Spinal cord (tissue), 10 donors: ENCODE measurements at places on chromosomes 3 and 15. TPM values are rescaled to one million over a fixed set of nuclear protein-coding genes. Genes with fewer than 3 reads are reported as not detected.
A peak's percentile ranks its signal among the peaks of the same experiment; 100 is the strongest.

DNA sequence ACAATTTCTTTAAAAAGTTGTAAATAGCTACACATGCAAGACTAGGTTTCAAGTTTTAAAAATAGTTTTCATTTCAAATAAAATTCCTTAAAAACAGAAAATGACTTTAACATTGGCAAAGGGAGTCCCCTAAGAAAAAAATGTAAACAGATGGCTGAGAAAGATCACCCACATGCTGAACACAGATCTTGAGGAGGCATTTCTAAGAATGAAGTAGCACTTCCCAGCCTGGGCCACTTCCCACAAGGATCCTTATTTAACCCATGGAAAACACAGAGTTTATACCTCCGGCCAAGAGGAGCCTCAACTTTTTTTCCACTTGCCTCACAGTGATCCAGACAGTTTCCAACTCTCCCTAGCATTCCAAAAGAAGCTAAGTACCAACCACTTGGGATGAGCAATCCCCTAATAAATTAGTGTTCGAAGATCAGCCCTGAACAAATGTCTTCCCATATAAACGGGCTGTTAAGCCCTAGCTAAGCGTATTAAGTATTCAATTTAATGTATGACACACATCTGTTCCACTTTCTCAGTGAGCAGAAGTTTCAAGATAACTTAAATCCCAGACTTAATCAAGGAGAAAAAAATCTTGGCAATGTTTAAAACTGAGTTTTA lies 61.4 kb downstream of the GADL1 start:
- no peak for DNase-seq

GRCh38 chr15:94002041-94002440 lies 229.3 kb upstream of the MCTP2 start:
- no peak for DNase-seq

Gene TMEM158
- total RNA-seq = 4.8 TPM

- no peak for DNase-seq
These were observed 8.6 kb upstream of the EBLN2 start for GRCh38 chr3:73052857-73053256.

- DNase-seq = peak; percentile 89
These were observed 39.4 kb upstream of the LMOD3 start for GRCh38 chr3:69161587-69162307.

Gene DOCK3
- 11.0 TPM for total RNA-seq

- DNase-seq = no peak
These were observed 56.7 kb upstream of the RNF7 start for GRCh38 chr3:141681390-141681780.

DNA sequence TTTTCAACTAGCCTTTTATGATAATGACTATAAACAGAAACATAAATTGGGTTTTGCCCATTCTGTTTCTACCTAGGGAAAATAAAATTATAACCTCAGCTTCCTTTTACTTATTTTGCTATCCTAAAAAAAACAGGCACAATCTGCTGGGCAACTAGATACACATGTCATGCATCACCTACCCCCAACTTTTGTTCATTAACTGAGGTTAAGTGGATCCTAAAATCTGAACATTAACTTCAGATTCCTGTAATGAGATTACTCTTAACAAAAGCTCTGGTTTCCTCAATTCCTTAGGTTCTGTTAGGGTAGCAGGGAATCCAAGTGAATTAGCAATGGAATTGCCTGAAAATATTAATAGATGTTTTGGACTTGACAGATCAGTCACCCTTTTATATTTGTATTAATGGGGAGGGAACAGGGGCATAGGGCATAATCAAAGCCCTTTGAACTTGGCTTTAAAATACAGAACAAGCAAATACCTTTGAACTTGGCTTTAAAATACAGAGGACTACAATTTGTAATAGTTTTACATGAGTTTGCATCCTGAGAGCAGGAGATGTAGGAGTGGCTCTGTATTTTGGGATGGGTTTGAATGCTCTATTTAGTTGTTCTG lies 106.6 kb downstream of the FEZF2 start:
- no peak for DNase-seq

GRCh38 chr3:13234666-13235065 lies 161.4 kb upstream of the IQSEC1 start:
- no peak for DNase-seq

Gene CHRM5
- total RNA-seq = 3.9 TPM

Gene POLQ
- total RNA-seq = 2.8 TPM

DNA sequence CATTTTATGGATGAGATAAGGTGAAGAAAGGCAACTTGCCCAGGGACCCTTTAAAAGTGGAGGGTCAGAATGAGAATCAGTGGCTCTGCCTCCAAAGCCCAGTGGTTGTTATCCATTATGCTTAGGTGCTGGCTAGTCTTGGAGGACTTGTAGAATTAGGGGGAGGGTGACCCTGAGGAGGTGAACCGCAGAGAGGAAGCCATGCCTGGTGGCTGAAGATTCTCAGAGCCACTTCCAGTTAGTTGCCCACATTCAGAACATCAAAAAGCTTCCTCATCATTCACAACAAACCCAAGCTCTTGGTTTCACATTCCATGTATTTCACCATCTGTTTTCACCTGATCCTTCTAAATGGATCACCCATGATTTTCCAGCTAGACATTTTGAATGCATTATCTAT lies 11.2 kb downstream of the EBLN2 start:
- no peak for DNase-seq

Gene KAT2B
- total RNA-seq = 49.6 TPM

Gene TUSC7
- not detected for total RNA-seq

DNA sequence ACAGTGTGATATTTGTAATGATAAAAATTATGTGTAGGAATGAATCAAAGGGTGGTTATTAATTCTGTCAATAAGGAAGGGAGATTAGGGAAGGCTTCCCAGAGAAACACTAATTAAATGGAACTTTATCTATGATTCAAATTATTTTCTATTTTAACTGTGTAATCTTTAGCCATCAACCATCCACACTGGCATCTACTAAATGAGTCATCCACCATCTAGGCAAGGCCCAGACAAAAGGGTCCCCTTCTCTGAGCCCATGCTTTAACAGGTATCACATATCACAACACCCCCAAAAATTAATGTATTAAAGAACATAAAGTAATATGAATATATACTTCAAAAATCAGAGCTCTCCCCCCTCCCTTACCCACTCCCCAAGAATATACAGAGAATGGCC lies 19.9 kb upstream of the TPM1 start:
- no peak for DNase-seq

GRCh38 chr3:124132813-124133212 lies 140.9 kb upstream of the ROPN1 start:
- DNase-seq = no peak

- DNase-seq = no peak
These were observed 273.1 kb downstream of the FOXP1 start for GRCh38 chr3:71310359-71310979.

DNA sequence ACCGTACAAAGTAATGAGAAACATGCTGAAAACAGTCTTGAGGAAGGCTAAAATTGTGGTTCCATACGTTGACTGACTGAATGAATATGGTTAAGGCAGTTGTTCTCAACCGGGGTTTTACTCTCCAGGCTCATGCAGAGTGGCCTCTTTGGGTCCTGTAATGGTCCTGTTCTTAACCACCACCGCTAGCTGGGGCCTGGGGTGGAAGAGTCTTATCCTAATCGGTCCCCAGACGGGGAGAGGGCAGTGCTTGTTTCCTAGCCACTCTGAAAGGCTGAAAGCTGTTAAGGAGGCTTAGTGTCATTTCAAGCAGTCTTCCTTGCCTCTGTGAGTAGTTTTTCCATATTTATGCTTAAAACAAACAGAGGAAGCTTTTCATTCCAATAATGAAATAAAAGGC lies 32.0 kb downstream of the SELENOT start:
- no peak for DNase-seq

DNA sequence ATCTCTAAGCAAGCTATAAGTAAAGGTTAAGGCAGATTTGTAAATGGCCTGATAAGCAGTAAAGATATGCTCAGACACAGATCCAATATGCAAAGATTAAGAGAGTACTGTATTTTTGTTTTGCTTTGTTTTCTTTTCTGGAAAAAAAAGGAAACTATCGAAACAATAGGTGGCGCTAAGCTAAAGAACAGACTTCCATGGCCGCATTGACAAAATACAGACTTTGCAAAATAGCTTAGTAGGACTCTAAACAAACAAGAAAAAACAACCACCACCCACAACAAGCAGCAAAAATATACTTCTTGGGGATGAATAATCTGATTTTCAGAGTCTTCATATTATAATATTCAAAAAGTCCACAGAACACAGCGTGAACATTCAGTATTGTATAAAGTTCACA lies 758.4 kb upstream of the ROBO1 start:
- DNase-seq = no peak

Gene SV2B
- total RNA-seq = 31.0 TPM

DNA sequence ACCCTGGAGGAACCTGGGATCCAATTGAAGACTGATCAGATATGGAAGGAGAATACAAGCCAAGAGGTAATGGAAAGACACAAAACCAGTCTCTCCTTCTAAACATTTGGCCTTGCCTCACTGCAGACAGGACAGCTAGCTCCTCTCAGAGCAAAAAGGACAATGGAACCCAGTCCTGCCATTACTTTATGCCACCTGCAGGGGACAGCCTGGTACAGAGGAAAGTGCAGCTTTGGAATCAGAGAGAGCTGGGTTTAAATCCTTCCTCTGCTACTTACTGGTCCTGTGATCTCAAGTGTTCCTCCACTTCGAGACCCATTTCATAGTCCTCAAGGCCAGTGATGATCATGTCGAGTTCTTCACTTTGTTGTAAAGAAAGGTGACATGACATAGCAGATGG lies 159.4 kb upstream of the SMAD3 start:
- DNase-seq = no peak

DNA sequence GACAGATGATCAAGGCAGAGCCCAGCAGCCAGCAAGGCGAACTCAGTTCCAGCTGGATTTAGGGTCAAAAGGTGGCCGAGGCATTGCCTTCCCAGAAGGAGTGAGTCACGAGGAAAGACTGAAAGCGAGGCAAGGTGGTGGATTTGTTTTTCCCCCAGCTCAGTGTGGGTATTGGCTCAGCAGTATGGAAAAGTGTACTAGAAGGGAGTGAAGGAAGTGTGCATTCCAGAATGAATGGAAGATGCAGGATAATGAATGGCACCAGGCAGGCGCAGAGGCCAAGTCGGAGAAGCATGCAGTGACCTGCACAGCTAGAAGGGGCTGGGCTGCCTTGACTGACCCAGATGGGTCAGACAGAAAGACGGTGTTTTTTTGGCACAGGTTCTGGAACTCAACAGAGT lies 46.3 kb downstream of the FOXP1 start:
- DNase-seq = no peak

Gene INSYN1
- 24.2 TPM for total RNA-seq
